ENCODE measurements at places on chromosomes 4 and X.

DNA sequence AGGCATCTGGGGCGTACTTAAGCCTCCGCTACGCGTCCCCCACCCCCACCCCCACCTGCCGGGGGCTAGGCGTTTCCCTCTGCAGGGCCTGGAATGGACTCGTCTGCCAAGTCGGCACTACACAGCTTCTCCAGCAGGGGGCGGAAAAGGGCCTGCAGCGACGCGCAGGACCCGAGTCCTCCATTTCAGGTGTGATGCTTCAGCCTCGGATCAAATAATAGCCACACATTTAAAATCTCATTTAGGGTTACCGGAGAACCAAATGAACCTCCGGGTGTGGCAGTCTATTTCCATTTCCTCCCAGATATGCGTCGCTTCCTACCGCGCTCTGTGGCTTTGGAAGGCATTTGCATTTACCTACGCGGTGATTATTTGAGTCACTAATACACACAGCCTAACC lies 2.9 kb downstream of the PAK3 start:
- no peak for DNase-seq

GRCh38 chrX:2325076-2325784 lies 175.5 kb downstream of the DHRSX start:
- no peak for DNase-seq

- no peak for DNase-seq
Measured at GRCh38 chrX:44291468-44292092, 51.9 kb downstream of the EFHC2 start.

GRCh38 chr4:24973404-24973746 lies 57.4 kb downstream of the LGI2 start:
- DNase-seq: no peak

DNA sequence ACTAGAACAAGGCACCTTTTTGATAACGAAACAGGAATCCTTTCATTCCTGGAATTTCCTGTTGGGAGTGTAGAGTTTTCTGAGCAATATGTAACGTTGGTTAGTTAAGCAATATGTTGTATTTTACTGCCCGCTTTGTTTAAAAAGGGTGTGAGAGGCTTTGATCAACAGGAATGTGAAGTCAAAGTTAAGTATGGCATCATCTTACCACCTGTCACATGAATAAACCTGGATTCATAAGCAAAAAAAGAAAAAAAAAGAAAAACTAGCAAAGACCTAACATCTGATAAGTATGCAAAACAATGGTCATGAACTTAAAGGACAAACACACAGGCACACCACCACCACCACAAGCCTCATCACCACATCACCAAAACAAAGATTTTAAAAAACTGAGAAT lies 7.1 kb upstream of the CXCL5 start:
- no peak for DNase-seq

GRCh38 chrX:72030431-72030830 lies 101.3 kb downstream of the RTL5 start:
- DNase-seq: no peak

DNA sequence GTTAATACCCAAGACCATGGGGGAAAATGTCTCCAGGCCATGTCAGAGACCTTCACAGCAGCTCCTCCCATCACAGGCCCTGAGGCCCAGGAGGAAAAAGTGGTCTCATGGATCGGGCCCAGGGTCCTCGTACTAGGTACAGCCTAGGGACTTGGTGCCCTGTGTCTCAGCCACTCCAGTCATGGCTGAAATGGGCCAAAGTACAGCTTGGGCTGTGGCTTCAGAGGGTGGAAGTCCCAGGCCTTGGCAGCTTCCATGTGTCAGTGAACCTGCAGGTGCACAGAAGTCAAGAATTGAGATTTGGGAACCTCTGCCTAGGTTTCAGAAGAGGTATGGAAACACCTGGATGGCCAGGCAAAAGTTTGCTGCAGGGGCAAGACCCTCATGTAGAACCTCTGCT lies 27.6 kb upstream of the C4orf54 start:
- no peak for DNase-seq

DNA sequence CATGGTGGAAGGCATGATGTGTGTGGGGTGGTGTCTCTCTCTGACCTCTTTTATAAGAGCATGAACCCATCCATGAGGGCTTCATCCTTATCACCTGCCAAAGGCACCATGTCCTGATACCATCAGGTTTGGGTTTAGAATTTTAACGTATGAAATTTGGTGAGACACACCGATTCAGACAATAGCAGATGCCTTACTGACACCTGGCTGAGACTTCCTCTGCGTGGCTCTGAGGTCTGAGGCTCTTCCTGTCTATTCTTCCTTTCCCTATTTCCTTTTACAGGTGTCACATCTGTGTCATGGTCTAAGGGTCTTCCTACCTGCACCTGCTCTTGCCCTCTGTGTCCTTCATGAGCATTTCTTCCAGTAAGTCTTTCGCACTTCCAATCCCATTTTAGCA lies 320.7 kb upstream of the CLNK start:
- DNase-seq: no peak

DNA sequence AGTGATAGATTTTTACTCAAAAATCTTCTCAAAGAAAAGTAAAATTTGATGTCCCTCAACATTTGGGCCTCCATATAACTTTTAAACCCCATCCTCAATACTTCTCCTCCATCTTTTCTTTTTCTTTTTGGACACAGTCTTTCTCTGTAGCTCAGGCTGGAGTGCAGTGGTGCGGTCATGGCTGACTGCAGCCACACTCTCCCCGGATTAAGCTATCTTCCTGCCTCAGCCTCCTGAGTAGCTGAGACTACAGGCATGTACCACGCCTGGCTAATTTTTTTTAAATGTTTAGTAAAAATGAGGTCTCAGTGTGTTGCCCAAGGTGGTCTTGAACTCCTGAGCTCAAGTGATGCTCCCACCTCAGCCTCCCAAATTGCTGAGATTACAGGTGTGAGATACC lies 33.1 kb downstream of the KDM6A start:
- no peak for DNase-seq

DNA sequence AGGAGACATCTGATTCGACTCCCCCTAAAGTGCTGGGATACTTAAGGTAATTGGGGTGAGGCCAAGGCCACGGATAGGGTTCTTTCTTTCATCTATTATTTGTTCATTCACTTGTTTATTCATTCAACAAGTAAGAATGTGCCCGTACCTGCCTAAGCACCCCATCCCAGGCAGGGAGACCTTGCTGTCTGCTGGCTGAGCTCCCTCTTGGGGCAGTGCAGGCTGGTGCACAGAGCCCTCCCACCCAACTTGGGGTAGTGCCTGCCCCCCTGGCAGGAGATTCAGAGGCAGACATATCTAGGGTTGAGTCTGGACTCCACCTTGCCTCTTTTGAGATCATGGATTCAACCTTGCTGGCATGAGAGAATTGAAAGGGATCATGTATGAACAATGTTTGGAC lies 95.7 kb downstream of the DRD5 start:
- DNase-seq: no peak

GRCh38 chr4:4761128-4761982 lies 98.1 kb upstream of the MSX1 start:
- no peak for DNase-seq

DNA sequence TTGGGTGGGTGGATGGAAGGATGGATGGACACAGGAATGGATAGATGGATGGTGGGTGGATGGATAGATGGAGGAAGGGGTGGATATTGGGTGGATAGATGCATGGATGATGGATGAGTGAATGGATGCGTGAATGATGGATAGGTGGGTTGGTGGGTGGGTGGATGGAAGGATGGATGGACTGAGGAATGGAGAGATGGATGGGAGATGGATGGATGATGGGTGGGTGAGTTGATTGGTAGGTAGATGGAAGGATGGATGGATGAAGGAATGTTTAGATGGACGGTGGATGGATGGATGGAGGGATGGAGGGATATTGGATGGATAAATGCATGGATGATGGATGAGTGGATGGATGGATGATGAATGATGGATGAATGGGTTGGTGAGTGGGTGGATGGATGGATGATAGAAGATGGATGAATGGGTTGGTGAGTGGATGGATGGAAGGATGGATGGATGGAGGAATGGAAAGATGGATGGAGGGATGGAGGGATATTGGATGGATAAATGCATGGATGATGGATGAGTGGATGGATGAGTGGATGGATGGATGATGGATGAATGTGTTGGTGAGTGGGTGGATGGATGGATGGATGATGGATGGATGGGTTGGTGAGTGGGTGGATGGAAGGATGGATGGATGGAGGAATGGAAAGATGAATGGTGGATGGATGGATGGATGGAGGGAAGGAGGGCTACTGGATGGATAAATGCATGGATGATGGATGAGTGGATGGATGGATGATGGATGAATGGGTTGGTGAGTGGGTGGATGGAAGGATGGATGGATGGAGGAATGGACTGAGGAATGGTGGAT lies 50.4 kb upstream of the GRPEL1 start:
- DNase-seq: no peak

- DNase-seq: no peak
Measured at GRCh38 chr4:80263541-80264351, 2.7 kb upstream of the FGF5 start.

- DNase-seq: no peak
Measured at GRCh38 chr4:152935143-152935542, 980 bp upstream of the FHDC1 start.

- peak; percentile 38 for DNase-seq
Measured at GRCh38 chr4:40247350-40247749, 50.5 kb downstream of the RHOH start.
